Stimulated activated CD8-positive, alpha-beta memory T cell treated with anti-CD3 and anti-CD28 coated beads, Interleukin-4, amount 100 ng/mL, for 1 hour (primary cell): ENCODE measurements at places on chromosomes 4 and X.

DNA sequence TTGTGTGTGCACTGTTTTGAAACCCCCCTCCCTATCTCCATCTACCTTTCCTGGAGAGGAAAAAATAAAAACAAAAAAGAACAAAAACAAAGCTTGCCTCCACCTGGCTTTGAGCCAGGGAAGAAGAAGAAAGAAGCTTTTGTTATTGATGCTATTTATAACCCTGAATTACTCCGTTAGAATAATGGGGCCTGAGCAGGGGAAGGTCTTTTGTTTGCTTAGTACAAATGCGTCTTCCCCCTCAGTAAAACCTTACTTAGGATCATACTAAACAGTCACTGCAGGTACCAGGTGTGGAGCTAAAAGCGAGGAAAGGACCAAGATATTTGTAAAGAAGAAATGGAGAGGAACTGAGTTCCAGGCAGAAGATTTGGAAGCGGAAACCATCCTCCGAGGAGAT lies 352.1 kb downstream of the KCNIP4 start:
- DNase-seq, result no peak

GRCh38 chr4:163493643-163494359 lies 689 bp upstream of the TMA16 start:
- DNase-seq, result no peak

GRCh38 chr4:68865760-68866159 lies 50.0 kb downstream of the UGT2B10 start:
- DNase-seq, result no peak

GRCh38 chr4:1841201-1841886 lies 14.6 kb downstream of the LETM1 start:
- no peak for DNase-seq

DNA sequence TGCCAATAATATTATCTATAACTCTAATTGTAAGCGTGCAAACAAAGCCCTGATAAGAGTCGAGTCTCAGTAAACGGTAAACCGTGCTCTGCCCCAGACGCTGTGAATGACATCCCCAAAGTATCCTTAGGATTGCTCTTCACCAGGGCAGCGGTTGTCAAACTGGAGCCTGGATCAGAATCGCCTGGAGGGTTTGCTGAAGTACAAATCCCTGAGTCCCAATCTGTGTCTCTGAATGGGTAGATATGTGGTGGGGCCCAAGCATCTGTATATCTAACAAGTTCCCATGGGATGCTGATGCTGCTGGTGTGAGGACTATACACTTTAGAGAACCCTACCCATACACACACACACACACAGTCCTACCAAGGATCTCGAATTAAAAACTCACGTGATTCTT lies 813 bp upstream of the APBB2 start:
- no peak for DNase-seq

- no peak for DNase-seq
Measured at GRCh38 chr4:116180157-116180601, 905.2 kb downstream of the TRAM1L1 start.

DNA sequence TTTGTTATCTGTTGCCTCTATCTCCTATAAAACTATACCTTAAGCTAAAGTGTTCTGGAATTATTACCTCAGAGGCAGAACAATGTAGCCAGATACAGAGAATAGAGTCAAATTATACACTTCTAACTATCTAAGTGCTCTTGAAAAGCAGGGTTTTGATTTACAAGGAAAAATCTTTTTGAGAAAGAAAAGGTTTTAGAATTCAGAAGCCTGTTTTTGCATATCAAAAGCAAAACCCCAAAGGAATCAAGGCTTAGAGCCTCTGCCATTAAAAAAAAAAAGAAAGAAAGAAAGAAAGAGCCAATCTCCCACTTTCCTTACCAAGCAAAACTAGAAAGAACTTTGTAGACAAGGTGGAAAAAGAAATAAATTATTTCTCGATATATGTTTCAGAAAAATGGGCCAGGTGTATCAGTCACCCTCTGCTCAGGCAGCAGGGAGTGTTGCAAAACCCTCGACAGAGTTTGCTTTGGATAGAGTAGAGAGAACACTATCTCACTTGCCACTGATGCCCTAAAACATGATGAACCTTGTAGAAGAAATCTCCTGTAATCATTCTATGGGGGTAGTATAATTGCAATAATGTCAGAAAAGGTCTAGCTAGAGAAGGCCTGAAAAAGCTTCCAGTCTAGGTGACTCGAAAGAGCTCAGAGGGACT lies 318.3 kb downstream of the PCDH10 start:
- DNase-seq, result no peak

- no peak for DNase-seq
Measured at GRCh38 chr4:71648923-71649322, 135.0 kb downstream of the GC start.

DNA sequence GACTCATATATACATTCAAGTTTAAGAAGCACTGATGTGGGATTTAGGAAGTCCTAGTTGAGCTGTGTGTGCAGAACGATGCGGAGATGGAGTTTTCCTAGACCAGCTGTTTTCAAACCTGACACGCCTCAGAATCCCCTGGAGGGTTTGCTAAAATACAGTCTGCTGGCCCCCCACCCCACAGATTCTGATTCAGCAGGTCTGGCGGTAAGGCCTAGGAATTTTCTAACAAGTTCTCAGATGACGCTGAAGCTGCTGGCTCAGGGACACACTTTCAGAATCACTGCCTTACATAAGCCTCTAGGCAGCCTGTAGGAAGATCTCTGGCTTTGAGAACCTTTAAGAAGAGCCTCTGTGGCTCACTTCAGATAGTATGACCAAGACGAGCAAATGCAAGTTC lies 73.1 kb downstream of the PHEX start:
- DNase-seq, result no peak

- no peak for DNase-seq
Measured at GRCh38 chrX:155028129-155028528, 1.5 kb downstream of the FUNDC2 start.

DNA sequence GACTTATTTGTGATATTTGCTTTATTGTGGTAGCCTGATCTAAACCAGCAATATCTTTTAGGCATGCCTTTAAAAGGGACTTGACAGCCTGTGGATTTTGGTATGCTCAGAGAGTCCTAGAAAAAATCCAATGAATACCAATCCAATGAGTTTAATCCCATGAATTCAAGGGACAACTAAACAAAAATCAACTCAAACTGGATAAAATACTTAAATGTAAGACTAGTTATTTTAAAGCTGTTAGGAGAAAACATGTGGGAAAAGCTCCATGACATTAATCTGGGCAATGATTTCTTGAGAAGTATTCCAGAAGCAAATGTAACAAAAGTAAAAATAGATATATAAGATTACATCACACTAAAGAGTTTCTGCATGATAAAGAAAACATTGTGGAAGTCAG lies 711.5 kb upstream of the PITX2 start:
- no peak for DNase-seq

GRCh38 chr4:89610236-89610635 lies 226.7 kb downstream of the SNCA start:
- DNase-seq, result no peak

DNA sequence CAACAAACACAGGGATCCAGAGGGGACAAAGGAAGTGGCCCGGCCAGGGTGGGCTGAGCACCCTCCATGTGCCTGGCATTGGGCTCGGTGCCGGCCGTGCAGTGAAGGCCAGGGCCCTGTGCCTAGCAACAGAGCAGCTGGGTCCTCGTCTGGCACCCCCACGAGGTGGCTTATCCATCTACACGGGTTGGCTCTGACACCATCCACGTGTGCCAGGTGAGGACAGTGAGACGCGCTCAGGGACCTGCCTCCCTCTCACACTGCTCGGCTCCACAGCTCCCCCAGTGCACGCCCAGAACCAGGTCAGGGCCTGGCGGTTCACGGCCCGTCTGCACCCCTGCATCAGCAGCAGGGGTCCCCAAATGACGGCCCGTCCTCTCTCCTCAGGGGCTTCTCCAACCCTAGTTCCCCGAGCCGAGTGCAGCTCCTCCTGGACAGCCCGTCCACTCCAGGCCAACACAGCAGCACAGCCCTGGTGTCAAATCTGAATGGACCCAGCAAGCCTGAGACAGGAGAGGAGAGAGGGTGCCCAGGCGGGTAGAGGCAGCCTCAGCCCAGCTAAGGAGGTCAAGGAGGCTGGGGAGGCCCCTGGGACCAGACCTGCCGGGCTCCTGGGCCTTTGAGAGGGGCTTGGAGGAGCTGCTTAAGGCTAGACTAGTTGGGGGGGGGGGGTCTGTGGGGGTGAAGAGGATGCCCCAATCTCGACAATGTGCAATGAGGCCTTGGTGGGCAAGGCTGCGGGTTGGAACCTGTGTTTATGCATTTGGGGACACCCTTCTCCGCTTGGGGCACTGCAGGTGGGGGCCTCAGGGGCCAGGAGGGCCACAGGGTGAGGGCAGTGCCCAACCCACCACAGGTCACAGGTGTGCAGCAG lies 113.6 kb downstream of the FAM53A start:
- DNase-seq, result no peak
